ENCODE measurements at places on chromosomes 6 and 20.

DNA sequence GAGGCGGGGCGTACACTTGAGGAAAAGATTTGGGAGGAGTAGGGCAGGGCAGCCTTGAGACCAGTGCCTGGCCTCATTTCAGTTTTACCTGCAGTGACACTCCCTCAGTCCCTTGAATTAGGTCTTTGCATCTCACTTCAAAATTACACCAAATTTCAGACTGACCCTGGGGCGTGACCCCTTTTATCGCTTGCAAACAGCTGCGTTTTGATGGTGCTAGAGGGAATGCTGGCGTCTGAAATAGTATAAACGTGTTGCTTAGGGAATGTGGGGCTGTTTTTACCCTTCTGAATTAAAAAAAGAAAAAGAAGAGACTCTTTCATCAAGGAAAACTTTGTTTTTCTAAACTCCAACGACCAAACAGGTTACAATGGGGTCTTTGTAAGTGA, 21.0 kb downstream of the COL9A1 start:
- no peak for DNase-seq

- no peak for DNase-seq
Measured at GRCh38 chr6:117817499-117817898, 89.6 kb upstream of the SLC35F1 start.

DNA sequence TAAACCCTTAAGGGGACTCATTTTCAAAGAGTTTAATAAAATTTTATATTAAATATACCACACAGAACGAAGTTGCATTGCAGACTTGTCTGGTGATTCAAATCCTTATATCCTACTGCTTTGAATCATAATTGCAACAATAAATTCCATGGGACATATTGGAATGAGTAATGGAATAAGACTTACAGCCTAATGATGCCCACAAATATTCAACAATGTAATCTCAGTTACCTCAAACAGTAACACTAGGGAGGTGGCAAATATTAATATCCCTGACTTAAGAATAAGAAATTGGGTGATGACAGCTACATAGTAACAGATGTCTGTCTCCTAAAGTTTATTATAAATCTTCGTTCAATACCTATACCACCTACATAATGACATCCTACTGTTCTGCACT, 52.6 kb downstream of the BMP5 start:
- DNase-seq, result no peak

- DNase-seq, result no peak
Measured at GRCh38 chr6:47592131-47592840, 106.1 kb upstream of the ADGRF4 start.

DNA sequence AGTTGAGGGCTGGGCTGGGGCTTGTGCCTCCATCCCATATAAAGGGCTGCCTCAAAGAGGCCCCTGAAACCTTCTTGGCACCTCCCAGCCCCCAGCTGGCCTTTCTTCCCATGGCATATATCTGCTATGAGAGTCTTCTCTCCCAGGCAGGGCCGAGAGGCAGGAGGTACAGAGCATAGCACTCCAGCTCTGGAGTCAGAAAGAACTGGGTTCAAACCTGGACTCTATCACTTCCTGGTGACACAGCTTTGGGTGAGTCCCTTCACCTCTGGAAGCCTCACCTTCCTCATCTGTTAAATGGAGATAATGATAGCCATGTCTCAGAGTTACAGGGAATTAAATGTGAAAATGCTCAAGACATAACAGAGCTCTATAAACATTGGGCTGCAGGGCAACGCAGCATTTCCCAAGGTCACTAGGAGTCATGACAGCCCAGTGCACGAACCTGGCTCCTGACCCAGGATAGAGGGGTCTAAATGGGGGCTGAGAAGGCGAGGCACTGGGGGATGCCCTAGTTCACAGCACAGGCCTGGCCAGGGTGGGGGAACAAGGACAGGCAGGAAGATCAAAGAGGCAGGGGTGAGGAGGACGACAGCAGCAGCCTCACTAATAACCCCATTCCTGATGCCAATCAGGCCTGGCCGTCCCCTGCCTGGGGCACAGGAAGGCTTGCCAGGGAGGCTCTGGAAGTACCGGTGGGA, 1.9 kb downstream of the FAM83C start:
- DNase-seq, result no peak

DNA sequence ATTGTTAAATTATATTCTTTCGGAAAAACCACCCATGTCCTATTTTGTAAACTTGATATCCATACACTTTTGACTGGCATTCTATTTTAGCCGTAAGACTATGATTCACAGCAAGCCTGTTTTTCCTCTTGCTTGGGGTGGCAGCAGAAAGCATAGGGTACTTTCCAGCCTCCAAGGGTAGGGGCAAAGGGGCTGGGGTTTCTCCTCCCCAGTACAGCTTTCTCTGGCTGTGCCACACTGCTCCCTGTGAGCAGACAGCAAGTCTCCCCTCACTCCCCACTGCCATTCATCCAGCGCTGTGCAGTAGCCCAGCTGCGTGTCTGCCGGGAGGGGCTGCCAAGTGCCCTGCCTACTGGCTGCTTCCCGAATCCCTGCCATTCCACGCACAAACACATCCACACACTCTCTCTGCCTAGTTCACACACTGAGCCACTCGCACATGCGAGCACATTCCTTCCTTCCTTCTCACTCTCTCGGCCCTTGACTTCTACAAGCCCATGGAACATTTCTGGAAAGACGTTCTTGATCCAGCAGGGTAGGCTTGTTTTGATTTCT, 2.1 kb upstream of the ESR1 start:
- DNase-seq, result no peak

DNA sequence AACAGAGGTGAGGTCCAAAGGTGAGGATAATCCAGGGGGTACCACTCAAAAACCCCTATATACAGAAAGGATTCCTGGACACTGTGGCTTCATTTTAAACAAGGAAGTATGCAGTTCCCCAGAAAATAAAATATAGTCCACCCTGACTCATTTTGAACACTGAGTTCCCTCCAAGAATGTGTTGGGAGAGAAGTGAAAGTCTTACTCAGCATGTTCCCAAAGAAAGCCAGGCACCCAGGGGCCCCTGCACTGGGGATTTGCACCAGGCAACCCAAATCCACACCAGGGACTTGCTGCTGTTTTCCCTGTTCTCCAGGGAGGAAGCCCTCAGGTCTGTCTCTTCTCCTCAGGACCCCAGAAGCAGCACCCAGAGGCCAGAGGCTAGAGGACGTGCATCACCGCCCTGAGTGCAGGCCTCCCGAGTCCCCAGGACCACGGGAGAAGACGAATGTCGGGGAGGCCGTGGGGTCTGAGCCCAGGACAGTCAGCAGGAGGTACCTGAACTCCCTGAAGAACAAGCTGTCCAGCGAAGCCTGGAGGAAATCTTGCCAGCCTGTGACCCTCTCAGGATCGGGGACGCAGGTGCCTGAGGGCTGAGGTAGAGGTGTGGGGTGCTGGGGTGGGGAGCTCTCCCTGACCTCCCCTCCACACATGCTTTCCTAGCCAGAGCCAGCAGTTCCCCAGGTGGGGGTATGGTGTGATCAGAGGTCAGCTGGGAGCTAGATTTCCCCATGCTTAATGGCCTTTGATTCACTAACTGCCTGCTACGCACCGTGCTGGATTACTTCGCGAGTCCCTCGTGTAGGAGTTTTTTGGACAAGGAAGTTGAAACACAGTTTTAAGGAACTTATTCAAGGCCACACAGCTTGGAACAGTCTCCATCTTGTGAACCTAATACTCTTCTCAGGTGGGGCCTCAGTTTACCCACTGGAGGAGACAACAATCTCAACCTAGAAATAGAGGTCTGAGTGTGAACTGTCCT, 3.3 kb downstream of the FGD2 start:
- no peak for DNase-seq

DNA sequence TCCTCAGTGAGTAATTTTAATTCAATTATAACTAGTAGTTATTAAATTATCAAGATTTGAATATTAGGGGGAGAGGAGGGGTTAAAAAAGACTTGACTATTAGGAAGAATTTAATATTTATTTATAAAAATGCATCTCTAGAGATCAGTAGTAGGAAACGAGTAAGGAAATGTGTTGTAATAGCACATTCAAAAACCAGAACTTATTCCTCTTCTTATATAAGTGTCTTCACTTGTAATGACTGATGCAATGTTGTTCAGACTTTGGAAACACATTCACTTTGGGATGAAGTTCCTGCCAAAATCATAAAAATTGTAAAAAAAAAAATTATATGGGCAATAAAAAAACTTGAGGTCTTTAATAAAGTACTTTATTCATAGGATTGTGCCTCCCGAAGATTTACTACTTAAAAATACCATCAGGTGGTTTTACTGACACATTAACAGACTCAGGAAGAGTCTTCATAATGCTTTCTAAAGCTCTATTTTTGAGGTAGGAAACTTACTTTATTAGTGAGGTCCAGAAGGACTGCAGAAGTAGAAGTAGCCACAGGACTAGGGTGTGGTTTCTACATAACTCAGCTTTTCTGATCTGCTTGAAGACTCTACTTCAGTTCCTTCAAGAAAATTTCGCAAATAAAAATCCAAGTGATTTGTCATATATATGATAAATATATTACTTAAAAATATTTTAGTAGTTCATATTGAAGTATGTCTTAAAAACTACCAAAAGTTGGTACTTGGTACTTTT, 59.8 kb downstream of the CCDC170 start:
- DNase-seq, result no peak

DNA sequence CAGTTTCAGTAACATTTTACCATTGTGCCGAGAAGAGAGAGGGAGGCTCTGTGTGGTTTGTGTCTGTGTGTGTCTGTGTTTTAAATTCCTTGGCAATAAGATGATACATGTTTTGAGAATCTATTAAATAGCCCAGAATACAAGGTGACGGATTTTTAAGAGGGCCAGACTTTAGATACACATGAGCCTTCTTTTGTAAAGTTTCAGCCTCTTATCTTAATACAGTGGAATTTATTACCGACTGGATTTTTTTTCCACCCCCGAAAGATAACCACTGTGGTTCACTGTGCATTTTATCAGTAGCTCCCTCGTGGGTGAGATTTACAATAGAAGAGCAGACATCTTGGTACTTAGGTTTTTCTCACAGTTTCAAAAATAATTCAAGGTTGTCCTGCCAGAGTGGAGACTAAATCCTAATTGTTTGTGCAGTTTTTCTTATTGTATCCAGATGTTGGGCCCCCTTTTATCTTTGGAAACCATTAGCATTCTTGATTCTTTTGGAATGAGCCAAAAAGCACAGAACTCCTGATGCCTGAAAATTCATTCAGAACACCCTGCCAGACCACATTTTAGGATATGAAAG, 49.9 kb downstream of the STK4 start:
- no peak for DNase-seq

GRCh38 chr20:61169874-61170273, 82.2 kb upstream of the CDH4 start:
- DNase-seq, result no peak

DNA sequence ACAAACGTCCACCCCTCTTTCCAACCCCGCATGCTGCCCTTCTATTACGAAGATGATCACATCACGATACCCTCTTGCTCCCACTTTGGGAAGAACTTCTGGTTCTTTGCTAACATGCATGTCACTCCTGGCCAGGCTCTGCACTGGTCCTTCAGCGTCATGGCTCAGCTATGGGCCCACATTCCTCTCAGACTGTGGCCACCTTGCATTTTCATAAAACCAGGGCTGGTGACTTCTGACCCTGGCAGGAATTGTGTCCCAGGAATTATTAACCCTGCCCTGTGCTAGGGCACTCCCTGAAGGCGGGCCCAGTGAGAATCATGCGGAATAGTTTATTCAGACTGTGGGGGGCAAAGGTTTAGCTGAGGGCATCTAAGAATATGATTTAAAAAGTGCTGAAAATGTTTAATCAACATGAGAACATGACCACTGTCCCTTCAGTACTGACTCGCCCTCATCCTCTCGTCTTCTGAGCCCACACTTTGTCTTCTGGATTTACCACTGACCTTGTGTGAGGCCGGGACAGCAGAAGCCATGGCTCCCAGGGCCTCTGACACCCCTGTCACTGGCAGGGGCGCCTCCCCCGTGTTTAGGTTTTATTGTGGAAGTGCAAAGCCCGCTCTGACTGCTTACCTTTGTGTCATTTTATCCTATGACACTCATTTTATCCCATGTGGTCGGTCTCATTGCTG, 38.1 kb upstream of the THBS2 start:
- no peak for DNase-seq

- DNase-seq, result no peak
Measured at GRCh38 chr20:49768204-49769047, 44.2 kb upstream of the SLC9A8 start.

DNA sequence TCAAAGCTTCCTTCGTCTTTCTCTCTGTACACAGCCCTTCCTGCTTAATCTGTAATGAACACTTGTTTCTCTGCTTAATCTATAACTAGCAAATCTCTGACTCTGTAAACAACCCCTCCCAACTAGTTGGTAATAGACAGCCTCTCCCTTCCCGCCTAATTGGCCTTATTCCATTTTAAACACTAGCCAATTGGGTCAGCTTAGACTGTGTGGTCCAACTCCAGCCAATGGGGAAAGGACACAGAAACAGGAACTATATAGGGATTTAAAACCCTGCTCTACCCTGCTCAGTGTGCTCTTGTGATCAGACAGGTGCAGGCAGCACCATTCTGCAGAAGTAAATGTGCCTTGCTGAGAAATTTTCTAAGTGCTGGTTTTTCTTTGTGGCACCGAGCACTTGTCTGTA, 18.5 kb downstream of the CHD6 start:
- DNase-seq, result no peak

- no peak for DNase-seq
Measured at GRCh38 chr6:64553249-64553786, 917.7 kb downstream of the PHF3 start.

DNA sequence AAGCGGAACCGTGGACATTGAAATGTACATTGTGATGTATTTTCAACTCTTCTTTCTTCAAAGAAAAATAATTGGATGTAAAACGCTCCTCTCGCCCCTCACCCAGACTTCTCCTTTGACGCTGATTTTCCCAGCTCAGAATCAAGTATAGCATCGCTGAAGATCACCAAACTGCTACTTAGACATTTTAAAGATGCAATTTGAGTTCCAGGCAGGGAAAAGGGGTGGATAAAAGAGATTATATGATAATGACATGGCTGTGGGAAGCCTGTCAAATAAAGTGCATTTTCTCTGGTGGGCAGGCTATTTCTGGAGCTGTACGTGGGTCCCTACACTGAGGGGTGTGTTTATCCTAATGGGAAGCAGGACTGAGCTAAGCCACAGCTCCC, 240.4 kb downstream of the CDC5L start:
- DNase-seq, result no peak

DNA sequence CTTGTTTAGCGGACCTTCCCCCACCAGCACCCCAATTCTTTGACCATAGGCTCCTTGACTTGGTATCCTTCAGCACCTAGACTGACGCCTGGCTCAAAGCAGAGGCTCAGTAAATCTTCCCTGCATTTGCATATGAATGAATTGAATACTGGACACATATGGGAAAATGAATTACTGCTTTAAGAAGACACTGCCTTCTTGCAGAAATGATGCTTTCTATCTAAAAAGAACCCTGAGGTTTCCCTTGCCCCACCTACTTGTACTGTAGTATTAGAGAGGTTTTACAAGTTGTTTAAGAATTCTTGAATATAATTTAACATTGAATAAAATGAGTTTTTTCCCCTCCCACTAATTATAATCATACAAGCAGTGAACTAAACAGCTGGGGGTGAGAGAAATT, 190.7 kb downstream of the SAMD5 start:
- DNase-seq, result no peak

GRCh38 chr6:144087789-144088426, 7.5 kb downstream of the SF3B5 start:
- no peak for DNase-seq

Data from activated CD8-positive, alpha-beta memory T cell treated with anti-CD3 and anti-CD28 coated beads, Interleukin-2, amount 50 U/mL, for 48 hours (primary cell).